Right cardiac atrium (tissue), 5 donors: ENCODE measurements at places on chromosomes 3 and 15. TPM values are rescaled to one million over a fixed set of nuclear protein-coding genes. Genes with fewer than 3 reads are reported as not detected.

Gene EPHA3
- 2.7 TPM for polyA plus RNA-seq

Gene SLC28A2
- polyA plus RNA-seq, result not detected

Gene IL17RE
- polyA plus RNA-seq, result 1.2 TPM

Gene LMLN
- 2.6 TPM for polyA plus RNA-seq

Gene TMC3
- 0.02 TPM for polyA plus RNA-seq

Gene APBA2
- 0.38 TPM for polyA plus RNA-seq

Gene HRG
- polyA plus RNA-seq, result not detected

Gene FSD2
- 39.1 TPM for polyA plus RNA-seq

Gene CAND2
- polyA plus RNA-seq, result 36.6 TPM

Gene TTLL13
- polyA plus RNA-seq, result 0.72 TPM

Gene CERS3
- polyA plus RNA-seq, result 0.02 TPM

Gene RHCG
- polyA plus RNA-seq, result 0.93 TPM

Gene IMPG2
- polyA plus RNA-seq, result 0.05 TPM

Gene TIMP4
- 18.6 TPM for polyA plus RNA-seq

Gene ISLR
- polyA plus RNA-seq, result 29.5 TPM

Gene SLC30A4
- polyA plus RNA-seq, result 2.7 TPM

Gene TMEM41A
- 8.5 TPM for polyA plus RNA-seq

Gene KIF7
- 4.4 TPM for polyA plus RNA-seq

Gene IRAK2
- 0.63 TPM for polyA plus RNA-seq

Gene TAGLN3
- polyA plus RNA-seq, result 0.52 TPM

Gene ISG20
- polyA plus RNA-seq, result 5.3 TPM

Gene ITGA11
- 11.6 TPM for polyA plus RNA-seq

Gene SMCO1
- 46.1 TPM for polyA plus RNA-seq

Gene TNFAIP8L3
- 3.0 TPM for polyA plus RNA-seq

Gene CEMIP
- polyA plus RNA-seq, result 0.23 TPM

Gene GRK7
- not detected for polyA plus RNA-seq

Gene HESX1
- polyA plus RNA-seq, result 0.63 TPM

Gene CHRFAM7A
- 1.3 TPM for polyA plus RNA-seq

Gene MAP3K13
- 11.5 TPM for polyA plus RNA-seq

Gene GOLGA8J
- polyA plus RNA-seq, result not detected

Gene SLC27A2
- polyA plus RNA-seq, result 0.14 TPM

Gene BFSP2
- not detected for polyA plus RNA-seq

Gene FANCD2OS
- not detected for polyA plus RNA-seq

Gene GNB5
- polyA plus RNA-seq, result 19.5 TPM

Gene RPL15
- polyA plus RNA-seq, result 1,547 TPM

Gene THRB
- 5.3 TPM for polyA plus RNA-seq

Gene FAM107A
- polyA plus RNA-seq, result 52.7 TPM

Gene SERPINI2
- 1.3 TPM for polyA plus RNA-seq

Gene TSEN2
- 18.6 TPM for polyA plus RNA-seq

Gene ZNF80
- not detected for polyA plus RNA-seq

Gene SPTSSB
- polyA plus RNA-seq, result 0.45 TPM

Gene RBMS3
- 8.9 TPM for polyA plus RNA-seq

Gene CFAP91
- polyA plus RNA-seq, result 0.50 TPM

Gene DUOXA2
- polyA plus RNA-seq, result 0.05 TPM

Gene ASB14
- polyA plus RNA-seq, result 0.57 TPM

Gene NUP210
- 2.0 TPM for polyA plus RNA-seq

Gene ROPN1
- polyA plus RNA-seq, result 1.6 TPM

Gene SENP8
- polyA plus RNA-seq, result 3.6 TPM

Gene POLQ
- 0.16 TPM for polyA plus RNA-seq

Gene IGF2BP2
- 7.7 TPM for polyA plus RNA-seq

Gene CHRM5
- polyA plus RNA-seq, result not detected

Gene PIGZ
- 3.6 TPM for polyA plus RNA-seq

Gene PIGX
- polyA plus RNA-seq, result 12.0 TPM

Gene OR4F6
- not detected for polyA plus RNA-seq

Gene ARHGAP31
- polyA plus RNA-seq, result 14.6 TPM
